Stimulated activated CD4-positive, alpha-beta T cell treated with anti-CD3 and anti-CD28 coated beads, Interleukin-2, amount 100 ng/mL, for 4 hours (primary cell): ENCODE measurements at places on chromosomes 4 and X.
A peak's percentile ranks its signal among the peaks of the same experiment; 100 is the strongest.

- no peak for DNase-seq
Measured at GRCh38 chr4:121050300-121050699, 22.0 kb downstream of the NDNF start.

DNA sequence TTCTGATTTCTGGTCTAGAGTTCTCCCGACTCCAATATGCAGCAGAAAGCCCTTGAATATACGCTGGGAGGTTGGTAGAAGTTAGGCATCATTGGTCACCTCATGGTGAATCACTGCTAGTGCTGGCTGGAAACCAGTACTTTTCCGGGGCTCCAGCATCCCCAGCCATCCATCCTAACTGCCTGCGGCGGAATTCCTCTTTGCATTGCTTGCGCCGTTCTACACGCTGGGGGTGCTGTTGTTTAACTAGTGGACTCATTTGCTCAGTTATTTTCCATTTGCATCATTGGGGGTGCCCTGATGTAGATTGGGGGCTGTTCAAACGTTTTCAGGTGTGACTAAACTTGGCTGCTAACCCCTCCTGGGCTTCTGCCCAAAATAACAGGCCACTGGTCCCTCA is 23.3 kb upstream of the GPR50 start:
- no peak for DNase-seq

DNA sequence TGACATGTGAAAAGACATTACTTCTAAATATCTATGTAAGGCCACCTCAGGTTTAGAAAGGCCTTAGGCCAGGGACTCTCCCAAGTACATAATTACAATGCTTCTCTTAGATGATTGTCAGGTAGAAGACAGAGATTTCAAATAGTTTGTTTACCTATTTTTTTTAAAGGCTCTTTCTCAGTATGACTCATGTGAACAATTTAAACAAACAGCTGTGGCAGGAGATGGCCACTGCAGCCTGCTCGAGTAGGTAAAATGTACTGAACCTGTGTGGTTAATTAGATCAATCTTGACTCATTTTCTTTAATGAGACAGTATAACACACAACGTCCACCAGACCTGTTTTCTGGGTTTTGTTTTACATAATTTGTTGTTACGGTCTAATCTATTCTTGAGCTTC is 50.2 kb downstream of the LEF1 start:
- no peak for DNase-seq

DNA sequence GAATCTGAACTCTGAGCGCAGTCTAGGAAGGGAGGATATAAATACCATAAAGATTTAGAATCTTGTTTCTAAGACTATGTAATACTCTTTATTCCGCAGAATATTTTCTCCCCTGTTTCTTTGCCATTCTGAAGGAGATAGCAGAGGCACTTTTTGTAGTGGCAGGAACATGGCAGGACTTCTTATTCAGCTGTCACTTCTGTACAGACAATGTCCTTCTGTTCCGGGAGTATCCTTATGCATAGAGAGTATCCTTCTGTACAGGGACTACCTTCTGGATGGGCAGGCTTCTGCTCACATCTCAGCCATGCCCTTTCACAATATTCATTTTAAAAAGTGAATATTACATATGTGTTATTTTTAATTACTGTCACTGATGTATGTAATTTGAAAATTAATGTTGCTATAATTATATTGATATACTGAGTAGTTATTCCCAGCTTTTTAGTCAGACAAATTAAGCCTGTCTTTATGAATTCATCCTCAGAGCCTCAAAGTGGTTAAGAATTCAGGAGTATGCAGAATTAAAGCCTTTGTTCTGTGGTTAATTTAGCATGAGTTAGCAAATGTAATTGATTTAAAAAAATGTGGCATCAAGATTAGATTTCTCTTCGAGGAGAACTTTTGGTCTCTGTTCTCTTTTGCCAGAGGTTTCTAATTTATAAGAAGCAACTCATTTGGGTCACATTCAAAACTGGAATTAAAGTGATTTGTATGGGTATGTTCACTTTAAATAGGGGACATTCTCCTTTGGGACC is 174.4 kb downstream of the FHIP1A start:
- no peak for DNase-seq

DNA sequence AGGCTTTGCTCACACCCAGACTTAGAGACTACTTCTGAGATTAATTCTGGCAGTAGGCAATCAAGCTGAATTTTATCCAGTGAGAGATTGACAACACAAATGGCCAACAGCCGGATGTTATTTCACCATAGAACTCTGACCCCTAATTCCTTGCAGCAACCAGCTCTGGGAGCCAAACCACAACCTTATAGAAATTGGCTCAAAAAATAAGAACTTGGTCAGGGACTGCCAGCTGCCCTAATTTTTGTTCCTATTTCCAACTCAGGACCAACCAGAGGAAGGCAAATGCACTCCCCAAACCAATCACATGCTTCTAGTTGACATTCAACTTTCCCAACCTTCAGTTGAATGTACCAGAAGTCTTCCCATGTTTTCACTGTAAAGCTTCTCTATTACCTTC is 269.7 kb downstream of the HS3ST1 start:
- DNase-seq: no peak

- DNase-seq: no peak
Measured at GRCh38 chrX:15914486-15914885, 59.9 kb upstream of the AP1S2 start.

DNA sequence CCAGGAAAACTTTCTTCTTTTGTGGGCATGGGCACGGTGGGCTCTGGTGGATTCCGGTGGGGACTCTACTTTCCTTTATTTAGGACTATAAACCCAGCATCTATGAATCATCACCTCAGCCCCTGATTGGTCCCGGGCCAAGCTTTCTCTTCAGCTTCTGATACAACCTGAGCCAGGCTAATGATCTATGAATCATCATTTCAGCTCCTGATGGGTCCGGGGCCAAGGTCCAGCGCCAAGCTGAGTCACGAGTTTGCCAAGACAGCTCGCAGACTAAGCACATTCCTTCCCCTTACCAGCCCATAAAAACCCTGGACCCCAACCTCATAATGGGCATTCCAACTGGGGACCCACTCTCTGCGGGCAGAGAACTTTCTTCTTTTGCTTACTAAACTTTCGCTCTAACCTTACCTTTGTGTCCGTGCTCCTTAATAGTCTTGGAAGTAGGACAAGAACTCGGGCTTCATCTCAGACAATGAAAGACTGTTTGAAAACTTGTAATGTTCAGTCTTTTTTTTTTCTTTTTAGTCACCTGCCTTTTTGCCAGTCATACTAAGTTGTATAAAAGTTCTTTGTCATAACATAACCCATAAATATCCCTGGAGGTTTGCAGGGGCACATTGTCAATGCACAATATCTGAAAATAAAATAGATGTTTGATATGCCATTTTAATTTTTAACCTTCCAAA is 904.9 kb upstream of the EPHA5 start:
- no peak for DNase-seq

DNA sequence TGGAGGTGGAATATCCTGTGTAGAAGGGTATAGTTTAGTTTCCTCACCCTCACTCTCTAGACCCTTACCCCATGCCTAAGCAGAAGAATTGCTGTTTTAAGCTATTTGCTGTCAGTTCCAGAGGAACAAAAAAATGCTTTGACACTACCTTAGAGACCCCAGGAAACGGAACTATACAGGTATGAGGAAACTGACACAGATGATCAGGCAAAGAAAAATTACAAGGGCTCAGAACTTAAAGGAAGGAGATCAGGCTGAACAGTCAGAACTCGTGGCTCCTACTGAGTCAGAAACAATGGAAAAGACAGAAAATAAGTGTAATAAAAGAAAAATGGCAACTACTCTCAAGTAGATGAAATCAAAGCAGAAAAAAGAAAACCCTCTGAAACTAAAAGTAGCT is 65.6 kb downstream of the BANK1 start:
- no peak for DNase-seq

- no peak for DNase-seq
Measured at GRCh38 chr4:35966566-35966965, 277.7 kb downstream of the ARAP2 start.

DNA sequence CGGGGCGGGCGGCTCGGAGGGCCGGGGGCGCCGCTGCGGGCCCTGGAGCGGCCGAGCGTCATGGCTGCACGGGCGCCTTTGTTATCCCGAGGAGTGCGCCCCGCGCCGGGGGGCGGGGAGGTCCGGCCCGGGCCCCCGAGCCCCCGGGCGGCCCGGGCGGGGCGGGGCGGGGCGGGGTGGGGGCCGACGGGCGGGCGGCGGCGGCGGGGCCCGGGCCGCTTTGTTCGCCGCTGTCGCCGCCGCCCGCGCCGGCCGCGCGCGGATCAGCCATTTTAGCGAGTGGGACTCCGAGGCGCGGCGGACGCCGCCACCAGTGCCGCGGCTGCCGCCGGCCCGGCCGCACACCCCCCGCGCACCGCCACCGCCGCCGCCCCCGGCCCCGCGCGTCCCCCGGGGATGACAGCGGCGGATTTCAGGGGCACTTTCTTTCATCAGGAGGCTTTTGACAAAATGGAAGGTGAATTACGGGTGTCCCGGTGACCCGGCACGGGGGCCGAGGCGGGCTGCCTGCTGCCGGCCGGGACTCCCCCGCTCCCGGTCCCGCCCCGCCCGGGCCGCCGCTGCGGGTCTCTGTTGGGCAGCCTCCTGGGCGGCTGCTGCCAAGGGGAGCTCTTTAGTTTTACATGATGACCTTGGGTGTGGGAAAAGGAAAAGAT is 1.2 kb downstream of the HMGB3 start:
- DNase-seq: no peak

DNA sequence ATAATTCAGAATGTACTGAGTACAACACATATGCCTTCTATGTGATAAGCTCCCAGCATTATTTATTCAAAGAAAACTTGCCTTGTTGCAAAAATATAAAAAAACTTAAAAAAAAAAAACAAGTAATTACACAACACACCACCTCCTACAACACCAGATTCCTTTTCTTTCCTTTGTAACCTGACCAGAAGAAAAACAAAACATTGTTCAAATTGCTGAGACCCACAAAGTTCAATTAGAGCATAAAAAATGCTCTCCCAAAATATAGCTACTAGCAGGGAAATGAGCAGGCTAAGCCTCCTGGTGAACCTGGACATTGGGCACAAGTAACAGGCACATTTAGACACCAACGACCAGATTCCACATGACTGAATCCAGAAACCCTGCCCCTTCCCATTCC is 38.3 kb downstream of the MECP2 start:
- DNase-seq: no peak

DNA sequence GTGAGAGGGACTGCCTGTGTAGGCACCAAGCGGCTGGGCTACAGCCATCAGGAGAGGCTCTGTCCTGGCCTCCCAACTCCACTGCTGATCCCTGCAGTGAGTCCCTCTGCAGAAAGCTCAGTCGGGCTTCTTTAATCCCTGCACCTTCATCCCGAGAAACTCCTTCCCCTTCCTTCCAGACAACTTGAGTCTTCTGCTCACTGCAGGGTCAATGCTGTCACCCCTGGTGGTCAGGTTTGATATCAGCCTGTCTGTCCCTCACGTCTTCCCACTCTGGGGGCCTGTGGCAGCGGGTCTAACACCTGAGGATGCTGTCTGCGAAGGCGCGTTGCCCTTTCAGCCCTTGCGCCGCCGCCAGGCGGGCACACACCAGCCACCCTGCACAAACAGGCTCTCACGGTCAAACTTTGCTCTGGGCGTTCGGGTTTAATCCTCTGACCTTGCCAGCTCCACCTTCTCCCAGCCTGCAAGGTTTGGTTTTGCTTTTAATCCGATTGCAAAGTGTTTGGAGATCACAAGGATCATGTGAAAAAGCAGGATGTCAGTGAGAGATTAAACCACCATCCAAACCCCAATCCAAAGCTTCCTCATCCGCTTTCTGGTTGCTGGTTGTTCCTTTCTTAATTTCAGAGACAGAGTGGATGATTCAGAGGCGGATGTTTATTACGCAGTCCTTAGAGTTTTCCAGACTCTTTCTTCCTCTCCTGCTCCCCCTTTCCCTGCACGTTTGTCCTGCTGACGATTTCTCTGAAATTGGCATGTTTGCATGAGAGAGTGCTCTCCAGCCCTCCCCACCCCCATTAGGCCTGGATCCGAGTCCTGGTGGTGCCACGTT is 74.8 kb upstream of the SLC34A2 start:
- DNase-seq: no peak

GRCh38 chr4:123233136-123233768 is 163.3 kb upstream of the SPRY1 start:
- no peak for DNase-seq

DNA sequence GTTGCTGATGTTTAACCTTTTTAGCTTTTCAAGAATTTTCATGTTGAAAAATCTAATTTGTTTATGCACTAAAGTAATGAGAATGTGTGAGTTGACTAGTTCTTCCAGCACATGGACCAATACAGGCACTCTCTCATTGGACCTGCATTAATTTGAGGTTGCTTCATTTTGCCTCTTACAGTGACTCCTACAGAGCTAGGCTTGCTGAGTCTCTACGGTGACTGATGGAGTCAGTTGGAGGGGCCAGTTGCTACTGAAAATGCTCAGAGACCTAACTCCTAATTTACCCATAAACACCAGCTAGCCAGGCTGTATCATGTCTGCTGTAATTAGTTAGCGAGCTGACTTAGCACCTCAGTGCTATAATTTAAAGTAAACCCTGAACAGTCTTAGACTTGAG is 10.9 kb downstream of the MTHFD2L start:
- no peak for DNase-seq

- no peak for DNase-seq
Measured at GRCh38 chr4:54659749-54660535, 2.2 kb downstream of the KIT start.

- DNase-seq: no peak
Measured at GRCh38 chr4:153020457-153020856, 84.3 kb downstream of the FHDC1 start.

DNA sequence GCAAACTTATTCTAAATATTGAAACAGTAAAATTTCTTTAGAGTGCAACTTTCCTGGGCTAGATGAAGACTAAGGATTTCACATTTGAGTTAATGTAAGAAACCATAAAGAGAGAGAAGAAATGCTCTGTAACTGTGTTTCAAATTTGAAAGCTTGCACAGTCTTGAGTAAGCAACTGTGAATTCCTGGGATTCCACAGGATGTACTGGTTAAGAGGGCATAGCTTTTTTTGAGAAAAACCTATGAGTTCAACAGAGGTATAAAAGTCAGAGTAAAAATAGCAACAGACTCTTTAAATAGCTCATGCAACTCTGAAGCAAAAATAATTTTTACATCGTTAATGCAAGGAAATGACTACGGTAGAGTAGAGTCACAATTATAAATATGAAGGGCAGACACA is 25.5 kb downstream of the ZNF330 start:
- DNase-seq: no peak

- peak; percentile 68 for DNase-seq
Measured at GRCh38 chrX:13092455-13092941, 48.1 kb upstream of the FAM9C start.

GRCh38 chrX:41449615-41450014 is 2.5 kb downstream of the NYX start:
- no peak for DNase-seq

- no peak for DNase-seq
Measured at GRCh38 chr4:60042941-60043340, 1157.2 kb upstream of the ADGRL3 start.

DNA sequence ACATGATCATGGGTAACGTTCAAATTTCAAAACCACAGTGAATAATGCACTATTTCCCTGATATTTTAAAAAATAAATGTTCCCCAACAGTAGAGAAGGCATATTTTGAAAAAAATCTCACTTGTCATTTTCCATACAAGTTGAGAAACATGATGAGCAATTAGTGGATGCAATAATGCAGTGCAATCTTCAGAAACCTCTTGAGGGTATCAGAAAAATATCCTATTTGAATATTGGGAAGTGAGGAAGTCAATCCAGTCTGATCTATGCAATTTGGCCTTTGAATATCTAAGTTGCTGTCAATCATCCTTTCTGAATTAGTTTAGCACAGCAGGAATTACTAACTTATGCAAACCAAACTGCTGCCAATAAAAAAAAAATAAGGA is 776.8 kb downstream of the PCDH18 start:
- DNase-seq: no peak
